ENCODE measurements at places on chromosomes 4 and X.

DNA sequence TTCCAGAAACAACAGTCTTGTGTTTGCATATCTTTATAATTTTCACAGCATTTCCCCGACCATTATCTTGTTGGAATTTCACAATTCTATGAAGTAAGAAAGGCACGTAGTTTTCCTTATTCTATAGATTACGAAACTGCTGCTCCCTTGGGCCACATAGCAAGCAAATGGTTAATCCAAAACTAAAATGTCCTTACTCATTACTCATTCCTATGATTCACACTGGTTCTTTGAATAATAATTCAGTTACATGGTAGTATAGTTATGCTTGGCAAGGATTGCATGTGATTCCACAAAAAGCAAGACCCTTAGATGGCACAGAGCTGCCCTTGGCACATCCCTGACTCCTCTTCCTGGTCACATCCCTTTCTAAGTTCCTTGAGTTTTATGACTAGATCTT, 51.2 kb downstream of the OR13H1 start:
- DNase-seq, result no peak

DNA sequence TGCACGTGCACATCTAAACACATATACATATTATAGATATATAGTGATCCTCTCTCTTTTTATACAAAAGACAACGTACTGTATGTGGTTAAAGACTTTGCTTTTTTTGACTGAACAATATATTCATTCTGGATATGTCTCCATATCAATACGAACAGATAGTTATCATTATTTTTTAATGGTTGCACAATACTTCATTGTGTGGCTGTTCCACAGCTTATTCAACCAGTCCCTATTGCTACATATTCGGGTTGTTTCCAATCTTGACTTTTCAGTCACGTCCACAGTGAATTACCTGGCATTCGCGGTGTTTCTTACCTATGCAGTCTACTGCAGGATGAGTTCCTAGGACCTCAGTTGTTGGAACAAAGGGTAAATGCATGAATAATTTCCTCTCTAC, 53.1 kb downstream of the FGFBP1 start:
- no peak for DNase-seq

GRCh38 chr4:89823416-89823815, 13.5 kb downstream of the SNCA start:
- no peak for DNase-seq

GRCh38 chr4:108351791-108352190, 183.1 kb upstream of the LEF1 start:
- no peak for DNase-seq

- DNase-seq, result no peak
Measured at GRCh38 chr4:41039317-41039716, 175.0 kb downstream of the APBB2 start.

GRCh38 chrX:152821145-152821765, 9.3 kb downstream of the CETN2 start:
- no peak for DNase-seq

- DNase-seq, result no peak
Measured at GRCh38 chrX:22952010-22952409, 47.8 kb upstream of the DDX53 start.

DNA sequence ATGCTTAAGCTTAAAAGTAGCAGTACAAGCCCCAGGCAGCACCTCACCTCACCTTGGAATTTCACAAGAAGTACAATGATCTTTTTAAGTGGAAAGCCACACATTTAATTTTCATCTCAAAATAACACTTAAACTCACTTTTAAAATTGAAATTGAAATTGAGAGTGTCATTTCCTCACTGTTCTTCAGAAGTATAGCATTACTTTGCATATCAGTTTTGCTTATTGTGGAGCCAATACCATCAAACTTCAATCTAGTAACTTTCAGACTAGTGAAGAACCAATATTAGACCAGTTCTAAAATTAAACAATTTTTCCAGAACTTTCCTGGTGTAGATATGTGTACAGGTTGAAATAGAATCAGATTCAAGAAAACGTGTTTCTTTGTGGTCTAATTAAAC, 242.4 kb downstream of the NDST4 start:
- DNase-seq, result no peak

GRCh38 chr4:8905226-8905772, 33.7 kb upstream of the HMX1 start:
- DNase-seq, result no peak

DNA sequence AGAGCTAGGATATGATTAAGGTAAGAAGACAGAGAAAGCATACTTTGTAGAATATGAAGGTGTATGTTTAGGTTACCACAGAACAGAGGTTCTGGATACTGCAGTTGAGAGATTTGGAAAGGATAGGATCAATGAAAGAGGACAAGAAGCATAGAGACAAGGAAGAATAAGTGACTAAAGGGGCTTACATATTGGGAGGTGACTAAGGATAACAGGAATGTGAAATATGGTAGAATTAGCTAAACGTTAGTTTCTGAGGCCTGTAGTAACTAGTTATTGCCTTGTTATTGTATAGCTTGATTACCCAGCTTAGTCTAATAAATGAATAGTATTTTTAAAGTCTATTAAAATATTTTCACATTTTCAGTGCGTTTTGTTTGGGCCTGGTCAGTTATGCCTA, 38.2 kb downstream of the CENPI start:
- DNase-seq, result no peak
